ENCODE measurements at places on chromosomes 11 and 22.

GRCh38 chr22:36922105-36922608, 8.7 kb downstream of the CSF2RB start:
- DNase-seq, result peak; percentile 5

DNA sequence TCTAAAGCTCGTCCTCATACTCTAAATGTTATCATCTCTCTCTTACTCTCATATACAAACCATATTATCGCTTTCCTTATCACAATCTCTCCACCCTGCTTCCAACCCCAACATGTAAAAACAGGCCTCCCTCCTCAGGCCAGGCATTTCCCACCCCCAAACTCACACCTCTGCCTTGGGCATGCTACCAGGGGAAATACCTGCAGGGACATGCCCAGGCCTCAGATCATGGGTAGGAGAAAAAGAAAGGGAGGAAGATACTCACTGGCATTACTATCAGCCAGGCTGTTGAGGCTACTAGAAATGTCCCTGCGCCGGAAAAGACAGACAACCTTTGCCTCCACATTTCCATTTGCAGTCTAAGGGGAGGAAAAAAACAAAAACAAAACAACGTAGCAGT, 1.8 kb downstream of the MTA2 start:
- DNase-seq, result no peak

- DNase-seq, result no peak
These were observed 16.5 kb upstream of the APOBEC3A start for GRCh38 chr22:38940811-38941384.

- no peak for DNase-seq
These were observed 67.6 kb downstream of the KIF18A start for GRCh38 chr11:28040384-28040783.

DNA sequence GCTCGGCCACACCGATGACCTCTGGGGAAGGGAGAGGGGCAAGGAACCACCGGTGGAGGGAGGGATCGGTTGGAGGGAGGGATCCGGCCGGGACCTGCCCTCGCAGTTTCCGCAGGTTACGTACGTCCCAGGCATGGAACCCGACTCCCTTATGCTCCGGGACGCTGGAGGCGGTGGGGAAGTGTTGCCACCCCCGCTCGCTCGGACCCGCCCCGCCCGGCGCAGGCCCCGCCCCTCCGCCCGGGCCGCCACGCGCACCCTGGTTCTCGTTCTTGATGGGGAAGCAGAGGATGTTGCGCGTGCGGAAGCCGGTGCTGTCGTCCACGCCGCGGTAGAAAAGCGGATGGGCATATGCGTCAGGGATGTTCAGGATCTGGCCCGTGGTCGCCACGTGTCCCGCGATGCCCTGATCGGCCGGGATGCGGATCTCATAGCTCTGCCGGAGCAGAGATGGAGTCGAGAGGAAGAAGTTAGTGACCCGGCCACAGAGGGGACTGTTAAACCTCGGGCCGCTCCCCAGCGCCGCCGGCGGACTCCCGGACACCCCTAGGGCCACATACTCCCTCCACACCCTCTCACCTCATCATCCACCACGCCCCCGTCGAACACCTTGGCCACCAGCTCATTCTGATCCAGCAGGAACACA, 89.8 kb downstream of the PDE2A start:
- peak; percentile 59 for DNase-seq

- DNase-seq, result no peak
These were observed 573.0 kb downstream of the TBC1D22A start for GRCh38 chr22:47335460-47335859.

- no peak for DNase-seq
These were observed 76.2 kb upstream of the ARHGAP32 start for GRCh38 chr11:129268371-129268770.

DNA sequence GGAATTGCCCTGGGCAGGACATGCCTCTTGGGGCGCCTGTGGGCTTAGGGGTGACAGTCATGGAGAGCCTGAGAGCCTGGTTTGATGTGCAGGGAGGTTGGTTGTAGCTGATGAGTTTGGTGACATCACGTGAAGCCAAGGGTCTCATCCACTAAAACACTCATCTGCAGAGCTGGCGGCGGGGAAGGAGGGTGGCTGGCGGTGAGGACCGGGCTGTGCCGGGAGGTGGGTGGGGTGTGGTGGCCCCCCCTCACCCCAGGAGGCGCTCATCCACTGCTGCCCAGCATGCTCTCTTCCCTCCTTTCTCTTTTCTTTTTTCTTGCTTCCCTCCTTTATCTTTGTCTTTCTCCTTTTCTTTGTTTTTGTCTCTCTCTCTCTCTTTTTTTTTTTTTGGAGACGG, 49.0 kb downstream of the GRAMD4 start:
- DNase-seq, result no peak

All from GM23248 (cell line).